Cerebellar nuclear complex (tissue), 1 donor: ENCODE measurements at places on chromosomes 12 and 14.
A peak's percentile ranks its signal among the peaks of the same experiment; 100 is the strongest.

DNA sequence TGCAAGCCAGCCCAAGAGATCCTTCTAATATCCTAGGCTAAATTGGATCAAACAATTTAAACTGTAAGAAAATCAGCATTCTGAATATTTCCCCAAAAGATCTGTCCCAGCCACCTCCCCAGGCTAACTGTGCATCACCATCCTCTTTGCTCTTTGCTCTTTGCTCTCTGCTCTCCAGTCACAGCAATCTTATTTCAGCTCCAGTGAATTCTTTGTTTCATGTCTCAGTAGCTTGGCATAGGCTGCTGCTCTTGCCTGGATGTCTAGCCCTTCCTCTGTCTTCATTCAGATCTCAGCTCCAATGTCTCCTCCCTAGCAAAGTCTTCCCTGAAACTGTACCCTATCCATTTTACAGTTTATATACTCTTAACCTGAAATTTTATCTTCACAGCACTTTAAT lies 399.8 kb upstream of the USP15 start:
- no peak for DNase-seq

DNA sequence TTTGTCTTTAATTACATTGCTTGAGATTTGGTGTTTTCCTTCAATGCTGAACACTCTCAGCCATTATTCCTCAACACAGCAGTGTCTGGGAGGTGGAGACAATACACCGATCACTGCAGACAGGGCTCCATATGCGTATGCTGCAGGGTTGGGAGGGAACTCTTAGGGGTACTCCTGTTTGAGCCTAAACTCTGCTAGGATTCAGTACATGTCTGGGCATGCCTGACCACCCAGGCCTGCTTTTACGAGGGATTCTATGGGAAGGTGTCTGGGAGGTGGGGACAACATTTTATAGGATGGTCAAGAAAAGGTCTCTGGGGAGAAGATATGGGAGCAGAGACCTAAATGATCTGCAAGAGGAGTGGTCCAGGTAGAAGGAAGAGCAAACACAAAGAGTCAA lies 34.3 kb downstream of the DHRS2 start:
- no peak for DNase-seq

DNA sequence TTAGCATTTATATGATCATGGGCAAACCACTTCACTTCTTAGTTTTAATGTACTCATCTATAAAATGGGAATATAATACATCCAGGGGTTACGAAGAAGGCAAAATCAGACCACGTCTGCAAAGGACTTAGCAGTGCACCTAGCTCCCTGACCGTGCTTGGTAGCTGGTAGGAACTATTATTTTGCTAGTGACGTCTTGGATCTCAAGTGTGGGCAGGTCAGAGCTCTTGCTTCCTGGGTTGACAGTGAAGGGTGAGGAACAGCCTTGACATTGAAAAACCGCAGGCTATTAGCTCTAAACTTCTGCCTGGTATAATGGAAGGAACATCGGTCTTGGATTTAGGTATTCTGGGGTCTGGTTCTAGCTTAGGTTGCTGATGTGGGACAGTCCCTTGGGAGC lies 89.3 kb upstream of the MED13L start:
- no peak for DNase-seq

GRCh38 chr14:69475194-69475818 lies 9.2 kb upstream of the PLEKHD1 start:
- no peak for DNase-seq

- no peak for DNase-seq
Observed at GRCh38 chr14:59566296-59566695, 10.3 kb downstream of the CCDC175 start.

GRCh38 chr12:20319366-20319765 lies 49.0 kb upstream of the PDE3A start:
- DNase-seq = no peak

GRCh38 chr14:106459971-106460730 lies 933.8 kb downstream of the TMEM121 start:
- DNase-seq = no peak

GRCh38 chr14:70842851-70843462 lies 33.6 kb upstream of the MAP3K9 start:
- no peak for DNase-seq

DNA sequence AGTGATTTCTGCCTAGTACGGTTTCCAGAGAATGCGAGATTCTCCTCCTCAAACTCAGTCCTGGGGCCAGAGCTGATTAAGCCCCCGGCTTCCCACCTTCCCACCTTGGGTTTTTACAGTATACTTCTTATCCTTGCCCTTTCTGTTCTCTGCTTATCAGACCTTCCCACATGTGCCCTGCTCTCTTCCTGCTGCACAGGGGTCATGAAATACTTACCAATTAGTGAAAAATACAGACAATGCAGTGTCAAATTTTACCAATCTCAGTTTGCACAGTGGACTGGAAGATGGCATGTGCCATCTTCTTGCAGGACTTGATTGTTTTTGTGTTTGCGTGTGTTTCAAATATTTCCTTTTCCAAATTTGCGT lies 14.7 kb downstream of the SUSD6 start:
- no peak for DNase-seq

- no peak for DNase-seq
Observed at GRCh38 chr14:26811756-26812305, 214.0 kb upstream of the NOVA1 start.

DNA sequence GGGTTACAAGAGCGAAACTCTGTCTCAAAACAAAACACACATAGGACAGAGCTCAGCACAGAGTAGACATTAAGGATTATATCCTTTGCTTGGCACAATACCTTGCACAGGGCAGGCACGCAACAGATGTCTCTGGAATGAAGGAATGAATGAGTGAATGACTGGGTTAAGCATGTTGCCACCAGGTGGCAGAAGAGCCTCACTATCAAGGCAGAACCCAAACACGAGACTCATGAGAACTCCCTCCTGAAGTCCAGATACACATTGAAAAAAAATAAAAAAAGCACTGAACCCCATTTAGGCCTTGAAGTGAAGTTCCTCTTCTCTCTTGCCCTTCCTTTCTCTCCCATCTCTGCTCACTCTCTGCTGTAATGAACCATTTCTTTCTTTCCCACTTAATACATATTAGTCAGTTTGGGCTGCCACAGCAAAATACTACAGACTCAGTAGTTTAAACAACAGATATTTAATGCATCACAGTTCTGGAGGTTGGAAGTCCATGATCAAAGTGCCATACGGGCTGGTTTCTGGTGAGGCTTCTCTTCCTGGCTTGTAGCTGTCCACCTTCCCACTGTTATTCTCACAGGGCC lies 26.6 kb upstream of the LTA4H start:
- DNase-seq = peak; percentile 70

DNA sequence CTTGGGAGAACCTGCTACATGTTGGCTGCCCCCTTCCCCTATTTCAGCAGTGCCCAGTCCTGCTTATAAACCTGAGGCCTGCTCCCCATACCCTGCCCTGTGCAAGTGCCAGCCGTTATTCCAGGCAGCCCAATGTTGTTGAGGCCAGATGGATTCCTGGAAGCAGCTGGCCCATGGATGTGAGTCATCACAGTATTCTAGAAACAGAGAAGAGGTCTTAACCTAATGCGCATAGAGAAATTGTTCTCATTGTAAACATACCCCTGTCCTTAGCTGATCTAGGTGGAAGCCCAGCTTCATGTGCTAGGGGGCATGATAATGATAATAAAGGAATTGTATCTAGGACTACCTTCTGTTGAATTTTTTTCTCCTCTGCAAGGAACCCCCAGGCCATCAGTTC lies 69.7 kb downstream of the TSPAN11 start:
- no peak for DNase-seq

DNA sequence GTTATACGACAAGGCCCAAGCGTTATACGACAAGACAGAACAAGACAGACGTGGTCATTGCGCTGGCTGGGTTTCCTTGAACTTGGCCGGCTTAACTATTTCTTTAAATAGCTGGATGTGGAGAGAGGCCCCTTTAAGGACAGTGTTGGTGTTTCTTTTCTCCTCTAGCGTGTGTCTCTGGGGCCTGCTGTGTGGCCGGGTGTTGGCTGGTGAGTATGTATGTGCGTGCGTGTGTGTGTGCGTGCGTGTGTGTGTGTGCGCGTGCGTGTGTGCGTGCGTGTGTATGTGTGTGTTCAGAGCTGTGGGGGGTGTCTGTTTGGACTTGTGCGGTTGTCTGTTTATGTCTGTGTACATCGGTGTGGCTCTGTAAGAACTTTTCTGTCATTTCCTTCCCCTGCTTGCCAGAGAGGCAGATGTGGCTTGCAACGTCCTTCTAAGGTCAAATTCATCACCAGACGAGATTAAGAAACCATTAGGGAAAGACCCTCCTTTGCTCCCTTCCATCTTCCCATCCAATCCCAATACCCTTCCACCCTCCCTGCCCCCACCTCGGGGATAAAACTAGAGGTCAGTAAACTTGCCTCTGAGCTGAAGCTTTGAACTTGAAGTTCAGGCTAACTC lies 78.6 kb upstream of the TBX3 start:
- DNase-seq = no peak

DNA sequence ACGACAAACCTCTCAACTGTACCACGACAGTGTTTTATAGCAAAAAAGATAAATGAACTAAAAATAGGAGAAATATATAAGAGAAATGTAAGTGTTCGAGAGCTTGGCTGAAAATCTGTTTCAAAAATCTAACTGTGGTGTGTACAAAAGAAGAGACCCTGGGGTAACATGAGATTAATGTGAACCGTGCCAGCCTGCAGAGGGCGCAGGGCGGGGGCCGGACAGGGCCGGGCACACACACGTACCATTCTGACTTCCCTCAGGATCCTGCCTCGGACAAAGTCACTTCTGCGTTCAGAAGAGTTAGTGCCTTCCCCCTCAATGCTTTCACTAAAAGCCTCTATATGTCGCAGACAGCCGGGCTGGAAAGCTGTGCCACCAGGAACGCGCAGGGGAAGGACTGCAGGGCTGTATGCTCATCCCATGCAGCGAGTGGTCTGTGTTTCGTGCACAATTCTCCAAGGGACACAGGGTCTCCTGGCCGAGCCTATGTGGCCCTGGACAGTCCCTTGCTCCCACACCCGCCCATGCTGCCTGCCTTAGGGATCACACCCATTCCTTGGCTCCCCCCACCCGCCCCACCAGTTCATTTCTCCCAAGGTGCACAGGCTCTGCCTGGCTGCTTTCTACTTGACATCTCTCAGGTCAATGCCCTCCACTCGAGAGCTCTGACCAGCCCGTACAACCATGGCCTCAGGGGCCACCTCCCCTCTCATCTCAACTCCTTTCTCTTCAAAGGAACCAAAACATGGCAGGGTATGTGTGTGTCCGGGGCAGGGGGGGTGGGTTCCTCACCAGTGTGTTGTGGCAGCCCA lies 8.5 kb downstream of the CDCA4 start:
- peak; percentile 39 for DNase-seq

DNA sequence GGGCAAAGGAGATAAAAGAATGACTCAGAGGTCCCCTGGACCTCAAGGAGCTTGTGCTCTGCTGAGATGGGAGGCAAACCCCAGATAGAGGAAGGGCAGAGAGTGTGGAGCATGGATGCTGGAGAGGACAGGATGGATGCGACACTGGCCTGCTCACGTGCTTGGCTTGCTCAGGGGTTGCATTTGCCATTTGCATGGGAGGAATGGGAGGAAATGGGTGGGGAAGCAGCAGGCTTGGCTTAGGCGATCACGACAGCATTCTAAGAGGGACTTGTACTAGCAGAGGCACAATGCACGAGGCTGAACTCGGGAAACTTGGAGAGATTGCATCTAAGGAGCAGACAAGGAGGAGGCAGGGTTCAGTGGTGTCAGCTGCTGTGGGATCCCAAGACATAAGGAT lies 19.8 kb downstream of the CD9 start:
- no peak for DNase-seq

DNA sequence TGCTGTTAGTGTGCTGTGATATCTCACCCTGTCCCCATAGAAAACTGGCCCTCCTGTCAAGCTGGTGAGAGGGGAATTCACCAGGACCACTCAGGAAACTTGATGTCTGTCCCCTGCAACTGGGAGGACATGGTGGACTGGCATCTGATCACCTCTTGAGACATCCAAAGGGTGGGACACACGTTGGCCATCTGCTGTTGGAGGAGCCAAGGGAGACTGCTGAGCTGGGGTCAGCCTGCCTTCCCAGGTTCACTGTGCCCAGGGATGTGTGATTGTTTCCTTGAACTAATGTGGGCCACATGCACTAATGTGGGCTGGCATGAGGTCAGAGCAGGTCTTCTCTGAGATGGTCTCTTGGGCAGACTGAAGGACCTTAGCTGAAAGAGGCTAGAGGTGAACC lies 16.7 kb upstream of the TMEM229B start:
- DNase-seq = no peak

DNA sequence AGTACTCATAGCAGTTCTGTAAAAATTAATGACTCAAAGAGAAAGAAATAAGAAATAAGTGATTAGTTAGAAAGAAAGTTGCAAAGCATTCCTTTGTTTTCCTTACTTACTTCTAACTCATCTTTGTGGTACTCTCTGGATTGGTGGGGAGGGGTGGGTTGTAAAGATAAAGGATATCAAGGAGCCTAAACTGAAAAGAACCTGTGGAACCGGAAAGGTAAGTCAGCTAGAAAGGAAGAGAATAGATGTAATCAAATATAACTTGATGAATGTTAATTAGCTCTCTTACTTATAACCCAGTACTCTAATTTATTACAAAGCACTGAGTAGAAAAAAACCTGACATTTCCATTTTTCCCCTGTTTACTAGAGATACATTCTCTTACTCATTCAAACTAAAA lies 37.5 kb upstream of the KRR1 start:
- no peak for DNase-seq

- DNase-seq = no peak
Observed at GRCh38 chr14:77574446-77575115, 41.9 kb downstream of the SPTLC2 start.

DNA sequence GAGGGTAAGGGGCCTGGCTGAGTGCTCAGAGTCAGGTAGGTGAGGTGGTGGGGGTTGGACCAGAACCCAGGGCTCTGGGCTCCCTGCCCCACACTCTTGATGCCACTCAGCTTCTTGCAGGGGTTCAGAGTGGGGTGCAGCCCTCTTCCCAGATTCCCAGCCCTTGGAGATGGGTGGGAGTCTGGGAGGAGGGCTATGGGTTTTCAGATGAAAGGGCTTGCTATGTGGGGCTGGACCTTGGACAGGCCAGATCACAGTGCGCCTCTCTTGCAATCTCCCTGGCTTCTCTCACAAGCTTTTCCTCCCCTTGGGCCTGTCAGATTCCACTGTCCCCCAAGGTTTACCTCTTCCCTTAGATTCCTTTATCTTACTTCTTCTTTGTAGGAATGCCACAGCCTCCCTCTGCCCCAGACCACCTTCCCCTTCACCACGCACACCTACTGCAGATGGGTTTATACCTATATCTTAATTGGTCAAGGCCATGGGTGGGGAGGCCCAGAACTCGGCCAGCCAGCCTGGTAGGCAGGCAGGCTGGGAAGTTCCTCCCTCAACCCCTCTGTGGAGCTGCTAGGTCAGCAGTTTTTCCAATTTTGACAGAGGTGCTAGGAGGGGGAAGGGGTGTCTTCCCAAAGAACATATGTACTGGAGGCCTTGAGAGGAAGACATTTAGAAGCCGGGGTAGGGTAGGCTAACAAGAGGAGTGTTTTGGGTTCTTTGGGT lies 1.4 kb downstream of the NYNRIN start:
- DNase-seq = no peak

- DNase-seq = no peak
Observed at GRCh38 chr14:90543876-90544275, 147.0 kb downstream of the CALM1 start.

DNA sequence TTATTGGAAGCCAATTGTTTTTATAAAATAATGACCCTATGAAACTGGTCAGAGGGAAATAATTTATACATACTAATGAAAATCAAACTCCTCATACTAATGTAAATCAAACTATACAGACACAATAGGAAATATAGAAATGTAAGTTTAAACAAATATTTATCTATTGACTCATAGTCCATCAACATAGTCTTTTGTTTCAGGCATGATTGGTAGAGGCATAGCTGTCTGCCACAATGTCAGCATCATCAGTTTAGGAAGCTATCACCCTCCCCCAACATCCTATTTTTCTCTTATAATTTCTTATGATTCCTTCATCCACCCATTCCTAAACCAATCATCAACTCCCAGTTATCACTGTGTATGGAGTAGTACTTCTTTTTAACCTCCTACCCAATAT lies 117.7 kb downstream of the SLC38A6 start:
- no peak for DNase-seq
